ENCODE measurements at places on chromosomes 13 and 19.

DNA sequence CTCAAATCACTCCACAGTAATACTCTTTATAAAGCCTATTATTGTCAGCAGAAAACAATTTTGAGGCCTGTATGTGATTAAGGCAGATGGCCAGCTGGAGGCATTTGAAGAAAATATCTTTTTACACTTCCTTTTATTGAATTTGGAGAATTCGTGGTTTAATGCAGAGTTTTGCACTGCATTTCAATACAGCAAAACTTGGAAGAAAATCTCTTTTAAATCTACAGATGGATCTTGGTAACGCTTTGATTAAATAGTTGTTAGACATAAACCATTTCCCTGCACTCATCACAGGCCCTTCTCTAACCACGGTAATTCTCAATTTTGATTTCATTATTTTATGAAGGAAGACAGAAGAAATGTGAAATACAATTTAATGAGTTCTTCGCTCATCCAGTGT is 185.7 kb downstream of the RFC3 start:
- DNase-seq, result no peak

DNA sequence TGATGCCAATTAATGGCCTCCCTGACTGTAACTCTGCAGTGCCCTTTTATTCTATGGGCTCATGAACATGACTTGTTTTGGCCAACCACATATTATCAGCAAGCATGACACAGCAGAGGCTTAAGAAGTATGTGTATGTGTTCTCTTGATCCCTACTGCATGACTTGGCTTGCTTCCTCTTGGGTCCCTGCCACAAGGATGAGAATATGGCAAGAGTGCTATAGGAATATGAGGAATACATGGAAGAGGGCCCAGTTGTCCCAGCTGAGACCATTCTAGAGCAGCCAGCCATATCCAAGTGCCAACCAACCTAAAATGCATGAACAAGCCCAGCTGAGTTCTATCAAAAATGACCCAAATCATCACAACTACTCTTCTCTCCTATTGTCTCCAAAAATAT is 576.7 kb upstream of the PCDH9 start:
- DNase-seq, result no peak

DNA sequence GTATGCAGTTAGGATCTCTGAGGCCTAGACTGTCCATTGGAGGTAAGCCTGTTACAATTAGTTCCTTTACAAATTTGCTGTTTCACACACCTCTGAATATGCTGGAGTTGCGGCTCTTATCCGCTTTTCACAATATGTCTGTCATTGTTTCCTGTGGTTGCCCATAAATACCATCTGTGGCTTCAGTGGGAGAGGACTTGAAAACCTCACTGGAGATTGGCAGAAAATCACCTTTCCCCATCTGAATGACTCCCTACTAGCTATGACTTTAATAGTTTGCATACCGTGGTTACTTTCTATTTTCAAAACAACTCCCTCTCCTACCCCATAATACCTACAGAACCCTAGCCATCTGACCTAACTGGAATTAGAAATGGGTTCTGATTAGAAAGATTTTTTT is 454.3 kb downstream of the PCDH17 start:
- no peak for DNase-seq

- no peak for DNase-seq
Measured at GRCh38 chr13:24254146-24254841, 55.1 kb upstream of the C1QTNF9 start.

GRCh38 chr13:38348861-38349389 is 726 bp upstream of the UFM1 start:
- peak; percentile 6 for DNase-seq

DNA sequence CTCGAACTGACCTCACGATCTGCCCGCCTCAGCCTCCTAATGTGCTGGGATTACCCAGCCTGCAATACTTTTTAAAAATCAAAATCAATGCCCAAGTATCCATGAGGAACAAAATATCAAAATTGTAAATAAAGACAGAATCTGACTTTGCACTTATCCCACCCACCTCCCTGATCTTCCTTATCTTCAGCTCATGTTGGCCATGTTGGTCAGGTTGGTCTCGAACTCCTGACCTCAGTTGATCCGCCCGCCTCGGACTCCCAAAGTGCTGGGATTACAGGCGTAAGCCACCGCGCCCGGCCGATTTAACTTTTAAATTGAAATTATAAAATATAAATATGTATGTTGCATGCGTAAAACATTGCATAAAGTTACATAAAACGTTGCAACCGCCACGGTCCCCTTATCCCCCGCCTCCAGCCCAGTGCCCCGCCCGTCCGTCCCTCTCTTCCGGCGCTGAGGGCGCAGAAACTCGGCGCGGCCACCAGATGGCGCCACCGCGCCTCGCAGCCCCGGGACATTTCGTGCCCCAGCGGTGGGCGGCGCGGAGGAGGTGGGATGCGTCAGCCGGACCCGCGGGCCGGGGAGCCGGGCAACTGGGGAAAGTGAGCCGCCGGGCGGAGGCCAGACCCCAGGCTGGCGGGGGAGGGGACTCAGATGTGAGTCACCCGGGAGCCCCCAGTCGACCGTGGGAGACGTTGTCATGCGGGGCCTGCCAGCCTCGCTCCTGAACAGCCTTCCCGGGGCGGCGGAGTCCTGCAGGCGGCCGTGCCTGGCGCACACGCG is 1.5 kb upstream of the GADD45B start:
- peak; percentile 73 for DNase-seq

- DNase-seq, result no peak
Measured at GRCh38 chr13:79973533-79973963, 367.4 kb downstream of the SPRY2 start.

DNA sequence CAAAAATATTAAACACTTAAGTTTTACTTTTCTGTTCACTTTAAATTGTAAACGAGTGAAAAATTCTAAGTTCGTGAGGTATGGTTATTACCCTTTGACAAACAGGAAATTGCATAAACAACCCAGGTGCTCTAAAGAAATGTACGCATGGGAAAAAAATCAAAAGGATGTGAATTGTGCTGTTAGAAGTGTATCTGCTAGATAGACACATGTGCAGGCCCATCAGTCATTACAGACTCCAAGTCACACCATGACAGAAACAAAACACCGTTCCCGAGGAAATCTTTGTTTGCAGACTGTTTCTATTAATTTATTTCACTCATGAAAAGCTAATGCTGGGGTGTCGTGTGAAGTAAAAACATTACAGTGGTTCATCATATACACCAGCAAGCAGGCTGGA is 17.0 kb upstream of the DOCK9 start:
- DNase-seq, result no peak

GRCh38 chr19:1825909-1826556 is 14.0 kb upstream of the ATP8B3 start:
- DNase-seq, result peak; percentile 48

GRCh38 chr13:22700246-22700887 is 480.4 kb upstream of the SGCG start:
- no peak for DNase-seq

DNA sequence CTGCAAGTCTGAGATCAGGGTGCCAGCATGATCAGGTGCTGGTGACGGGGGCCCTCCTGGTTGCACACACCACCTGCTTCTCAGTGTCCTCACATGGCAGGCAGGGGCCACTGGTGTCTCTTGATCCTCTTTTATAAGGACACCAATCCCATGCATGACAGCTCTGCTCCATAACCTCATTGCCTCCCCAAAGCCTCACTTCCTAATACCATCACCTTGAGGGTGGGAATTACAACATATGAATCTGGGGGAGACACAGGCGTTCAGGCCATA is 15.0 kb upstream of the MIER2 start:
- DNase-seq, result no peak

GRCh38 chr19:15328312-15328711 is 4.0 kb downstream of the BRD4 start:
- DNase-seq, result no peak

DNA sequence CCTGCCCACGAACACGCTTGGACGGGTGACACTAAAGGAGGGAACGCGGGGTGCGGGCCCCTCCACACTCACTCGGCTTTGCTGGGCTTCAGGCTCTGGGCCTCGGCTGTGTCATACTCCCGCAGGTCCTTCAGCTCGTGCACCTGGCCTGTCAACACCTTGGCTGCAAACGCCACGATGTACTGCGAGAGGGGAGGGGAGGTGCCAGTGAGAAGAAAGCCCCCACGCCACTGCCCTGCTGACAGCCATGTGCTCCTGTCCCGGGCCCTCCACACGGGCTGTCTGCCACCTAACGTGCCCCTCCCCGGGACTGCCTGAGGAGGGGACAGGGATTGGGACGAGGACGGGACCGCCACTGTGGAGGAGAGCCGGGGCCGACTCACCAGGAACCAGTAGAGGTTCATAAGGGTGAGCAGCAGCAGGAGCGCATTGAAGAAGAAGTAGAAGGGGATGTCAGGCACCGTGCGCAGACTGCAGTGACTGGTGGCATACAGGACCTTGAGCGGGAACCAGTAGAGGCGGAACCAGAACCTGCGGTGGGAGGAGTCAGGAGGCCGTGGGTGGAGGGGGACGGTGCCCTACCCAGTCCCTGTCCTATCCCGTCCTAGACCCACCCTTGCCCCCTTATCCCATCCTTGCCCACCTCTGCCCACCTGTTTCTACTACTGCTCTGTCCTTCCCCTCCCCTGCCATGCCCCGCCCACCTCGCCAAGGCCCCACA is 16.9 kb downstream of the CERS1 start:
- DNase-seq, result no peak

All from globus pallidus (tissue), 1 donor.